ENCODE measurements at places on chromosomes 5 and 9.

GRCh38 chr5:133914434-133914833 is 54.0 kb downstream of the C5orf15 start:
- no peak for DNase-seq

DNA sequence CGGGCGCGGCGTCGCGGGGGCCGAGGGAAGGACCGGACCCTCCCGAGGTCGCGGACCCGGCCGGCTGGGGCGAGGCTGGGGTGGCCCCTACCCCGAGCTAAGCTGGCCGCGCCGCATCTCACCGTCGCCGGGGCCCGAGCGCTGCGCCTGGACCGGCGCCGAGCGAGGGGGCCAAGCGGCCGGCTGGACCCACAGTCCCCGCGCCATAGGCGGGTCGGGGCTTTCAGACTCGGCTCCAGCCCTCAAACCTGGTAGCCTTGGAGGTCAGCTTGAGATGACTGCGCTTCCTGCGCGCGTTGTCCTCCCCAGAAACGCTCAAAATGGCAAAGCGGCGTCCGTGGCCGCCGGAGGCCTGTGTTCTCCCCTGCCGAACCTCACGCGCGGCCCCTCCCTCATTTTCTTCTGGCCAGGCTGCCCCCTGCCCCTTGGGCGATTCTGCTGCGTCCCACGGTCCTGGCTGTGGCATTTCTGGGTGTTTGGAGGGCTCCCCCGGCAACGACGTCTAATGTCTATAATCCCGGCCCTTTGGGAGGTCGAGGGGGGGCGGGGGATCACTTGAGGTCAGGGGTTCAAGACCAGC is 8.7 kb upstream of the GRIN1 start:
- no peak for DNase-seq

DNA sequence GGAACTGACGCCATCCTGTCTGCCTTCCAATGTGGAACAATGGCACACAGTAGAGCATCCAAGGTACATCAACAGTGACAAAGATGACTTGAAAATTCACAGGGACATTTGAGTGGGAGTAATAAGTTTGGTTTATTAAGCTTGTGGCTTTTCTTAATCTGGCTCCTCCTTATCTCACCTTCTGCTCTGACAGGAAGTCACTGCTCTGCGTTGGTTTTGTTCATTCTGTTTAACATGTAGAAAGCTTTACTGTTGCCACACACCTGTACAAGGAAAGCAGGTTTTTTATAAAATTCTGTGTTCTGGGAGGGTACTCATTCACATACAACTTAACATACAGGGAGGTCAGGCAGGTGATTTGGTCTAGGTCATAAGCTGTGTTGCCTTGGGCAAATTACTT is 1.6 kb upstream of the GZMK start:
- DNase-seq, result no peak

- DNase-seq, result no peak
Observed at GRCh38 chr5:163846512-163846911, 341.1 kb downstream of the MAT2B start.

DNA sequence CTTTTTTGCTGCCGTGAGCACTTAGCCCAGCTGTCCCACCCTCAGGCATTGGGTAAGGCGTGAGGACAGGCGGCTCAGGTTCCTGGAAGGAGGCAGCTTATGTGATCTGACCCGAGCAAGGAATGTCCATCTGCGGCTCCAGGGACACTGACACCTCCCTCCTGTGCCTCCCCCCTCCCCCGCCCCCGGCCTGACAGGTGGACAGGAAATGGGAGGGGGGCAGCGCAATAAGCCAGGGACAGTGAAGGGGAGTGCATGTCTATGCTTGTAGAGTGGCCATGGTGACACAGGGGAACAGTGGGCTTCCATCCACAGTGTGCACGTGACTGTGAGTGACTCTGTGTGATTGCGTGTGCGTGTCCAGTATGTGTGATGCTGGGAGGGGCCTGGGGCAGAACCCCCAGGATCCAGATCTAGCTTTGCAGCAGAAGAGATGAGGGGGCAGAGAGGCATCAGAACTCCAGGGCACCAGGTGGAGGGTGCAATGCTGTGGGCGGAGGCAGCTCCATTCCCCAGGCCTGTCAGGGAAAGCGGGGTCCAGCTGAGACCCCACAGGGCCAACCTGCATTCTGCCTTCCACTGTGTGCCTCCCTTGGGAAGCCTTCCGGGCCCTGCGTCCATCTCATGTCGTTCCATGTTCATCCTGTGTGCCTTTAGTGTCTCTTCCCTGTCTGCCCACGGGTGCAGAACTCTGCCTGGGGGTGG is 30.5 kb downstream of the CNTFR start:
- no peak for DNase-seq

- no peak for DNase-seq
Observed at GRCh38 chr9:87140605-87141109, 193.4 kb upstream of the GAS1 start.

GRCh38 chr9:135245482-135246247 is 158.2 kb downstream of the OLFM1 start:
- no peak for DNase-seq

DNA sequence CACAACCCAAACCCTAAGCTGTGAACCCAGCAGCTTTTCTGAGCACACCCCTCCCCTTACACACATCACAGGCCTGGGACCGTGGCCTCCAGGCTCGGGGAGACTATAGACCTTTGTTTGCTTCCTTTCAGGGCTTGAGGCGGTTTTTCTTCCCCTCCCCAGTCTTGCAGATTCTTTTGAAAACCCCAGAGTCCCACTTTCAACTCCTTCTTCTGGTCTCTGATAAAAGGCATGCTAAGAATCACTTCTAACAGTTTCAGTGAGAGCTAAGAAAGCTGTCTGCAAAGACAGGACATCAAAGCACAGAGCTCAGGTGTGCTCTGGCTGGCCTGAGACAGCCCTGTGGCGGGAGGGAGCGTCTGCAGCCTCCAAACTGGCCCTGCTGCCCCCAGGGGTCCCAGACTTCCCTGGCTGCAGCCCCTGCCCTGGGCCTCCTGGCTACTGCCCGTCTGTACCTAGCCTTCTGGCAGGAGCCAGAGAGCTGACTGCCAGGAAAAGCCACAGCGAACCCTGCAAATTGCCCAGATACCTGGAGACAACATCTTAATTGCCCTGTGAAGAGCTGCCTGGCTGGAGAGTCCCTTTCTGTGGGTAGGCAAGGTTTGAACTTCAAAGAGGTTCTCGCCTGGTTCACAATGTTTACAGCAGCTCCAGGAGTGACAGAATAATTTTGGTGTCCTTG is 138.9 kb downstream of the GADD45G start:
- no peak for DNase-seq

DNA sequence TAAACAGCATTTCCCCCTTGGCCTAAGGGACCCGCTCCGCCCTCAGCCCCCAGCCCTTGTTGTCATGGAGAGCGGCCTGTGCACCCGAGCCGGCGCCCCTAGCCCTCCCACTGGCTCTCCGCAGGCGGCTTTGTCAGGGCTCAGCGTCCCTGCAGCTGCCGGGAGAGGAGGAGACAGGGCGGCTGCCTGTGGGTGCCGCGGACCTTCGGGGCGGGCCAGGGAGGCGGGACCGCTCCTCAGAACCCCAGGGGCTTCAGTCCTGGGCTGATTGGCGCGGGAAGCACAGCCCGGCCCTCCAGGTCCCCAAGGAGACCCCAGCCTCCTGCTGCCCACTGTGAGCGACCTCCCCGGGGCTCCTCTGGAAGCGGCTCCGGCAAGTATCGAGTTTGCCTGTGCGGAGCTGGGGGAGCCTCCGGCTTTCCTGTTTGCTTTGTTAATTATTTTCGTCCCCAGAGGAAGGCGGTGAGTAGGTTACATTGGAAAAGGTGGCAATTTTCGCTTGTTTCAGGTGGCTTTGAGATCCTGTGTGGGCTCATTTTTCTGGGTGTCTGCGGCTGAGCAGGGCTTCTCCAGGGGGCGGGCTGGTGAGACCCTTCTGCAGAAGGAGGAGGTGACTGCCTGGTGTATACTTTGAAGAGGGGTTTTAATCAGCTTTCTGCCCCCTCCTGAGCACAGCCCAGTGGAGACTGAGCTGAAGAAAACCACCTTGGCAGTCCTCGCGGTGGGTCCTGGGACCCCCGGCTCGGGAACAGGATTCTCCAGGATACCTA is at the start of gene FGD3:
TSS of gene FGD3 (plus strand) at position 256 of the 770 bp plus-strand sequence. CDS start 28,734 bp downstream, outside the sequence.
- no peak for DNase-seq

DNA sequence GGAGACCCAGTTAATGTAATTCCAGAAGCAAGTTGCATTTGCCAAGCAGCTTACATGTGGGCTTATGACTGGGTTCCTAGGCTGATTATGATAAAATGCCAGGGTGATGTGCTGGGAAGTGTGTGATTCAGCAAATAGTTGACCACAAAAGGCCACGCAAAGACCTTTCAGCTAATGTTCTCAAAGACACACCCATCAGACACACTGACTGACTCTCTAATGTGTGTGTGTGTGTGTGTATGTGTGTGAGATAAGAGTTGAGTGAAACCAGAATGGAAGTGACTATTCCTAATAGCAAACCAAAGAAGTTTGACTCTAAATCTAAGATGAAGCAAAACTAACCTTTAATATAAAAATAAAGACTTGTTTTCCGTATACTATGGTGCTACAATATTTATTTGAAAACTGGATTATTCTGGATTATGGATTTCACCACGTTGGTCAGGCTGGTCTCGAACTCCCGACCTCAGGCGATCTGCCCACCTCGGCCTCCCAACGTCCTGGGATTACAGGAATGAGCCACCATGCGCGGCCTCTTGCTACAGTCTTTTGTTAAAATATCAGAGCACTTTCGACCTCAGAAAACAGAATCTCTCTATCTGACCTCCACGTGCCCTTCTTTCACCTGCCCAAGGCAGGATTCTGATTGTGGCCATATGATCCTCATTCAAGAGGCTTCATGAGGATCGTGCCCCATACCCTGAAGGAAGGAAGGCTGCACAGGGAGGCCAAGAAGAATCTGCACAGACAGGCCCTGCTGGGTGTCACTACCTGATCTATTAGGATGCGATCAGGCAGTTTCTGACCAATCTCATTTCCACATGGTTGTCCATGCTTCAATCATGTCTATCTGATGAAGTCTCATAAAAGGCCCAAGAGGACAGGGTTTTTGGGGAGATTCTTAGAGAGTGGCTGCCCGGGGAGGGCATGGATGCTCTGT is 75.6 kb downstream of the USP20 start:
- DNase-seq, result peak; percentile 33

DNA sequence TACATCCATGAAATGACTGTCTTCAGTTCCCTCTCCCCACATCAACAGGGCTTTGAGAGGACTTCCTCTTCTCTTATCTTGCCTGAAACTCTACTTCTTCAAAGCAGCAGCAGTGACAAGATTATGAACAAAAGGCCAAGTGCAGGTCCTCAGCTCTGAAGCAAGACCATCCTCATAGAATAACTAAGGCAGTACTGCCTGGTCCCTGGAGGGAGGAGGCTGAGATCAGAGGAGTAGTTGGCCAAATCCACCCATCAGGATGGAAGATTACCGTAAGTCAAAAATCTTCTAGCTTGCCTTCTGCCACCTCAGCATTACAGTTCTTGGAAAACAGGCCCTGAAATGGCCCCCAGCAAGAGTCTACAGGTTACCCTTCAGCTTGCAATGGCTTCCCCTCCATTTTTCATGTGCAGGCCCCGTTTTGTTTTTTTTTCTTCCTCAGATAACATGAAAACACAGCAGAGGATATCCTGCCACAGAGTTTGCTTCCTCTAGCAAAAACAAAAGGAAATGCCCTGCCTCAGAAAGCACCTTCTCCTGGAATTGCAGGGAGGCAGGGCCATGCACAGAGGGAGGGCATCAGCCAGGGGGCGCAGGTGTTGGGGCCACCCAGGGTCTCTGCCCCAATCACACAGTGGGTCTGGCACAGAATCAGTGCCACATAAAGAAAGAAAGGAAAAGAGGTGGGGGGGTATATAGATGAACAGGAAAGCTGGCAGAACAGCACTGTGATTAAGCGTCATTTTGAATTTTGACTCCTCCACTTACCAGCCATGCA is 40.0 kb downstream of the KLHL3 start:
- DNase-seq, result no peak

DNA sequence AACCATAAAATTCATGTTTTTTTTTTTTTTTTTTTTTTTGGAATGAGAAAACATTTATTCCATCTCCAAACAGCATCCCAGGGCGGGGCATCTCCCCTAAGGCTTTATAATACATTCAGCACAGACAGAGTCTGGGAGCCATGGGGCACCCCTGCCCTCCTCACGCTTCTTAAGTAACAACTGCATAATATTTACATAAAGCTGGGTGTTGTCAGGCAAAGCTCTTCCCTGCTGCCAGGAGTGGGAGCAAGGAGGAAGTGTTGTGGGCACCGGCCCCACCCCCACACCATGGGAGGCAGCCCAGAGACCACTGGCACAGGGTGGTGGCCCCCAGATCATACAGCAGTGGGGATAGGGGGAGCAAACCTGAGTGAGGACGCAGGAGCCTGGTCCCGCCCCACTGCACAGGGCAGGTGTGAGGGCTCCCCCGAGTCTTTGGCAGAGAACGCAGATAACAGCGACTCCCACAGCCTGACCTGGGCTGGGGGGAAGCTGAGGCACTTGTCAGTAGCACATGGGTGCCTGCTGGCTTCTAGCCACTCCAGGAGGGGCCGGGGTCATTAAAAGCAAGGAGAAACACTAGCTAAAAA is 86.1 kb upstream of the CEP78 start:
- no peak for DNase-seq

DNA sequence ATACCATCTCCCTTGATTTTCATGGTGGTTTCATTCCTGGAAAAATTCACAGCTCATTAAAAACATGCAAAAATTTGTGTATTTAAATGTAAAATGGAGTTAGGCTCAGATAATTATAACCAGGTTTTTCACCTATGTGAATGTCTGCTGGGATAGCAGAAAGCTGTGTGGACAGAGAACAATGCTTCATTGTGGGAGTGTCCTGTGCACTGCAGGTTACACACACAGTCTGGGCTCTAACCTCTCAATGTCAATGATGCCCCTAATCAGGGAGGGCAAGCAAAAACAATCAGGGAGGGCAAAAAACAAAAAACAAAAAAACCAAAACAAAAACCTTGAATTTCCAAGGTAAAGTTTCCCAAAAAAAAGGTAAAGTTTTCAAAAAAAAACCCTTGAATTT is 158.9 kb upstream of the KLF9 start:
- DNase-seq, result no peak

DNA sequence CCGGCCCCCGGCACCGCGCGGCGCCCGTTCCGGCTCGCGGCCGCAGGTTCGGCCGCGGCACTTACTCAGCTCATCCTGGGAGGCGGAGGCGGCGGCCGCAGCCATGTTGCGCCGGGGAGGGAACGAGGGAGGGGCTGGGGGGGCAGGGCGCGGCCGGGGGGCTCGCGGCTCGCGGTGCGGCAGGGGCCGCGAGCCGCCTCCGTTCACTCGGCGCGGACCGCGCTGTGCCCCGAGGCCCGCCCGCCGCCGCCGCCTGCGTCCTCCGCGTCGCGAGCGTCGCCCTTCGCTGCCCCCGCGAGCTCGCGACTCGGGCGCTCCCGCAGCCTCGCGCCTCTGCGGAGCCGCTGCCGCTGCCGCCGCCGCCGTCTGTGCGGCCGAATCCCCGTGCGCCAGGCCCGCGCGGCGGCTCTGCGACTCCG is 735 bp downstream of the ECPAS start:
- no peak for DNase-seq

GRCh38 chr5:98656796-98657195 is 116.7 kb upstream of the RGMB start:
- DNase-seq, result no peak

DNA sequence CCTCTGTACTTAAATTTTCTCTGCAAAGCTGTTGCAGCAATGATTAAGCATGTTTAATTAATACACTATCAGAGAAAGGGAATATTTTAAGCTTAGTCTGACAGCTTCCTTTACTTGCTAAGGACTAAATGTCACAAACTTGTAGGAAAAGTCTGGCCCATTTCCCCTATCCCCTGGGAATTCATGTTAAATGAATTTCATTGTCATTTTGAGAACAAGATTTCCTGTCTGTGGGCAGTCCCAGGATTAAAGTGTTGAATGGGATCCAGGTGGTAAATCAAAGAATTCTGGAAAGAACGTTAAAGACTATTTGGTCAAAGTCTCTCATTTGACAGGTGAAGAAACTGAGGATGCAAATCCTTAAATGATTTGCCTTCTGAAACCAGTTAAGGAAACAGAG is 214.8 kb downstream of the MPDZ start:
- no peak for DNase-seq

All from hematopoietic multipotent progenitor cell treated with erythropoietin and hydrocortisone succinate and interleukin-3 and kit ligand, for 17 days (in vitro differentiated cells).